Kidney glomerular epithelial cell (primary cell): ENCODE measurements at places on chromosomes 1 and 21.
A peak's percentile ranks its signal among the peaks of the same experiment; 100 is the strongest.

DNA sequence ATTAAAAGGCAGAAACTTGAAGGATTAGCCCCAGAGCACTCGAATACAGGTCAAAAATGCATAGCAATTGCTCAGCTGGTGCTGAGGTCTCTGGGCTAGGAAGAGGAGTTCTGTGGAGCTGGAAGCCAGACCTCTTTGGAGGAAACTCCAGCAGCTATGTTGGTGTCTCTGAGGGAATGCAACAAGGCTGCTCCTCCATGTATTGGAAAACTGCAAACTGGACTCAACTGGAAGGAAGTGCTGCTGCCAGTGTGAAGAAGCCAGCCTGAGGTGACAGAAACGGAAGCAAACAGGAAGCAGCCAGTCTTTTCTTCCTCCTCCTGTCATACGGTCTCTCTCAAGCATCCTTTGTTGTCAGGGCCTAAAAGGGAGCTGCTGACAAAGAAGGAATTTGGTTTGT, 233.4 kb upstream of the FGGY start:
- no peak for DNase-seq

DNA sequence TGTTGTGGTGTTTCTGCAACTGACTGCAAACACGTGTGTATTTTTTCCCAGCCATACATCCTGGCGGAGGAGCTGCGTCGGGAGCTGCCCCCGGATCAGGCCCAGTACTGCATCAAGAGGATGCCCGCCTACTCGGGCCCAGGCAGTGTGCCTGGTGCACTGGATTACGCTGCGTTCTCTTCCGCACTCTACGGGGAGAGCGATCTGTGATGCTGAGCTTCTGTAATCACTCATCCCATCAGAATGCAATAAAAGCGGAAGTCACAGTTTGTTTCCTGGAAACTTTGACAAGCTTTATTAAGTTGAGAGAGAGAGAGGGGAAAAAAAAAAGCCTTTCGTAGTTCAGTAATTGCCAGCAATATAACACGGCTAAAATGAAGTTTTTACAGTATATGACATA, 32.7 kb upstream of the MTR start:
- no peak for DNase-seq

- DNase-seq, result no peak
These were observed 463.5 kb downstream of the LMO4 start for GRCh38 chr1:87791931-87792740.

DNA sequence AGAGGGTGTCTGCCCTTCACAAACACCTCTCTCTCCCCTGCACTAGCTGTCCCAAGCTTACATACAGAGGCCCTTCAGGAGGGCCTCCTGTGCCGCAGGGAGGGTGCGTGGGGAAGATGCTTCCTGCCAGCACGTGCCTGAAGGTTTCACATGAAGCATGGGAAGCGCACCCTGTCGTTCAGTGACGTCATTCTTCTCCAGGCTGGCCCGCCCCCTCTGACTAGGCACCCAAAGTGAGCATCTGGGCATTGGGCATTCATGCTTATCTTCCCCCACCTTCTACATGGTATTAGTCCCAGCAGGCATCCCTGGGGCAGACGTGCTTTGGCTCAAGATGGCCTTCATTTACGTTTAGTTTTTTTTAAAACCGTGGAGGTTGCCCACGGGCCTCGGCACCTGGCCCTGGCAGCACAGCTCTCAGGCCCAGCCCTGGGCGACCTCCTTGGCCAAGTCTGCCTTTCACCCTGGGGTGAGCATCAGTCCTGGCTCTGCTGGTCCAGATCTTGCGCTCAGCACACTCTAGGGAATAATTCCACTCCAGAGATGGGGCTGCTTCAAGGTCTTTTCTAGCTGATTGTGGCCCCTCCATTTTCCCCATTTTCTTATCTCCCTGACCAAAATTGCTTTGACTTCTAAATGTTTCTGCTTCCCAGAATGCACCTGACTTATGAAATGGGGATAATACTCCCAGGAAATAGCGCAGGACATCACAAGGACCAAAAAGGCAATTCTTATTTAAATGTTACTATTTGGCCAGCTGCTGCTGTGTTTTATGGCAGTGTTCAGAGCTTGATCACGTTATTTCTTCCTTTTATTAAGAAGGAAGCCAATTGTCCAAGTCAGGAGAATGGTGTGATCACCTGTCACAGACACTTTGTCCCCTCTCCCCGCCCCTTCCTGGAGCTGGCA, 6.1 kb downstream of the NPPA start:
- DNase-seq, result no peak

GRCh38 chr21:25961042-25961441, 209.5 kb downstream of the APP start:
- DNase-seq, result no peak

DNA sequence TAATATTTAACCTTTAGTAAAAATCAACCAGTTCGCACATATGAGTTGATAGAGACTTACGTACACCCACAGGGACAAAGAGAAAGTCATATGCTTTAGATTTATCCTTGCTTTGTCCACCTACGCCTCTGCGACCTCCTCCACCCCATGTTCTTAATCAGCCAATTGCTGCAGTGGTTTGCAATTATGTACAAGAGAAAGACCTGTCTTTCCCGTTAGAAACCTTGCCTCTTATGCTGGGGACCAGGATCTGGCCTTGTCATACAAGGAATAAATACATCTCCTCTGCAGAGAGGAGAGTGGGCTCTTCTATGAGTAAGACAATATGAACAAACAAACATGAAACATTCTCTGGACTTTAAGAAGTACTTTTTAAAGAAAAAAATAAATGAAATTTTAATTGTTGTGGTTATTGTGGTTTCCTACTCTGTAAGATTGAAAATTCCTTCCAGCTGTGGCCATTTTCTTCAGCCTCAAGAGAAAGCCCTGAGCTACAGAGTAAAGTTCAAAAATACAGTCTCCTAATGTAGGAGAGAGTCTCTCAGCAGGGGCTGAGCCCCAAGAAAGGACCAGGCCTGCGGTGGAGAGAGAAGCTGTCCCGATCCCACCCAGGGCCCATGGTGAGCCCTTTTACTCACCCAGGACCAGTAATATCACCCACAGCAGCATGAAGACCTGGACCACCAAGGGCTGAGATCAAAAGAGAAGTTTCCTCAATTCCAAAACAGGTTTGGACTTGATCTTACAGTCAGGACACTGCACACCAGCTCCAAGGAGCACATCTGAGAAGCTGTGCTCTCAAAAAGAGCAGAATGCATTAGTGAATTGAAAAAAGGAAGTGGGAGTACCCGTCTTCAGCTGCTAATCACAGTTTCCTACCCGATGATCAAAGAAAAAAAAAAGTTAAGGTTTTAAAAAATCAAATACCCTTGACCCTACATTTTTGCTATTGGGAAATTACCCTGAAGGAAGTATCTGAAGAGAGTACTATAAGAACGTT, at the start of gene FCRL5:
TSS of gene FCRL5 (minus strand) at position 822 of the 1,000 bp plus-strand sequence. CDS start at position 669, 153 bp downstream.
- no peak for DNase-seq

DNA sequence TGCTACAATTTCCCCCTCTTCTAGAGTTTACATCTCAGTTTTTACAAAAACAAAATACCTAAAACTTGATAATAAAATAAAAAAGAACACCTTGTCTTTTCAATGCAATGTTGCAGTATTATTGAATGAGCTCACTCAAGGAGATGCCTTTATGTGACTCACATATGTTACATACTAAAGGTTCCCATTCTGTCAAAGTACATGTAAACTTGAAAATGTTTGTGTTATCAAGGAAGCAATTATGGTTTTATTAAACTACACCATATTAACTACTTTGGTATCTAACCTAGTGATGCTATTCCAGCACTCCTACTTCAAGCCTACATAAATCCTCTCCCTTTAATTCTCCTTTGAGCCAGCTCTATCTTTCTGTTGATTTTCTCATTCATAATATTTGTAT, 658.3 kb downstream of the PTPRC start:
- no peak for DNase-seq

GRCh38 chr1:246632281-246633168, 66.3 kb downstream of the CNST start:
- peak; percentile 78 for DNase-seq

DNA sequence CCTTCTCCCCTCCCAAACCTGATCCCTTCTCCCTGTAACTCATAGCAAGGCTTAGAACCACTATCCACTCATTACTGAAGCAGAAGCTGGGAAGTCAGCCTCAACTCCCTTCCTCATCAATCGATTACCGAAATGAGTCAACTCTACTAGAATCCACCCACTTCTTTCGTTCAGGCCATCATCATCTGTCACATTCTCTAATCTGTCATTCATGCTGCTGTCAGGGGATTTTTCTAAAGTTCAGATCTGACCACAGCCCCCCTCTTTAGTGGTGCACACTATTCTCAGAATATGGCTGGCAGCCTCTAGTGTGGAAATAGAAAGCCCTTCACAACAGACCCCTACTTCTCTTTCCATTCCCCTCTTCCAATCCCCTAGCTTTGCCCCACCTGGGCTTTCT, 5.1 kb downstream of the NT5C1A start:
- no peak for DNase-seq

DNA sequence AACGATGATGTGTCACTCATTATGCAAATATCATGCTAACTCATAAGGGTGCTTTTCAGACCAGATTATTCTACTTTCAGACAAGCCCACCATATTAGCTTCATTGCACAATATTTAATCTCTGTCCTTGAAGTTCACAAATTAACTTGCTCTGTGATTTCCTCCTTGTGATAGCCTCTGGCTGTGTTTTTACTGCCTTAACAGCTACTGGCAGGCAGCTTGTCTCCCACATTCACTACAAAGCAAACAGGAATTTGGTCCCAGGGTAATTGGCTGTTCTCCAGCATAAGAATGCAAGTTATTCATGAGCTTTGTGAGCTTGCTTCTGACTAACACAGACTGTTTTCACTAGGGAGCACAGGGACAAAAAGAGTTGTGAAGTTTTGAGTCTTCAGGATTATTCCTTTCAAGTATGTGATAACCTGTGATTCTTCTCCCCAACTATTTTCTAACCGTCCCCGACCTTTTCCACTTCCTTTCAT, 87.9 kb upstream of the HMCN1 start:
- peak; percentile 99 for DNase-seq

GRCh38 chr1:233015965-233016364, 65.6 kb downstream of the NTPCR start:
- no peak for DNase-seq

DNA sequence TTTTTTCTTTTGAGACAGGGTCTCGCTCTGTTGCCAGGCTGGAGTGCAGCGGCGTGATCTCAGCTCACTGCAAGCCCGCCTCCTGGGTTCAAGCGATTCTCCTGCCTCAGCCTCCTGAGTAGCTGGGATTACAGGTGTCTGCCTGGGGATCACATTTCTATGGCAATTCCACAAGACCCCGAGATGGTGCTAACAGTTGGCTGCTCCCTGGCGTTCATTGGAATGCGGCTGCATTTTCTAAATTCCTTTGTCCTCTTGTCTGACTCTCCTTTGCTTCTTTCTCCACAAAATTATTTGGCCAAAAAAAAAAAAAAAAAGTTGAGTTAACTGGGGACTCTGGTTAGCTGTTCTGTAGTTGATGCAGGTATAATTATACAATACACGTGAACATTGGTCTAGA, 176.4 kb downstream of the ETS2 start:
- DNase-seq, result peak; percentile 47

GRCh38 chr1:192609110-192610079, 26.6 kb upstream of the RGS13 start:
- no peak for DNase-seq

- peak; percentile 31 for DNase-seq
These were observed 54.2 kb upstream of the DNAJC6 start for GRCh38 chr1:65255035-65255655.

DNA sequence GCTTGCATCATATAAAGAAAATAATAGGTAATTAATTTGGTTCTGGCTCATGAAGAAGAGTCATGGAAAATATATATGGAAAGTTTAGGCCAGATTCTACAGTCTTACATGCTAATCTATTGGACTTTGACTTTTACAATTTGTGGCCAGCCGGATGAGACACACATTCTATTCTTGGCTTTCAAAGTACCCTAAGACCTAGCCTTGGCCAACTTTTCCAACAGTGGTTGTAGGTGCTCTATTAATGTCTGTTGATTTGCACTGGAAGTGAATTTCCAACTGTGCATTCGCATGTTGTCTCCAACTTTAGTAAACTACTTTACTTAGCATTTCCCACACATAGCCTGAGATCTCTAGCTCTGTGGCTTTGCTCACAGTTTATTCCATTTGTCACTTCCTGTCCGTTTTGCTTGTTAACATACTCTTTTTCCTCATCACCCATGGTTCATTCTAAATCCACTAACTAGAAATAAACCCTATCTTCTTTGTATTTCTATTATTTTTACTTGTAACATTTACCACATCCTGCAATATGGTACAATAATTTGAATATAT, 644.0 kb downstream of the PTPRC start:
- no peak for DNase-seq

DNA sequence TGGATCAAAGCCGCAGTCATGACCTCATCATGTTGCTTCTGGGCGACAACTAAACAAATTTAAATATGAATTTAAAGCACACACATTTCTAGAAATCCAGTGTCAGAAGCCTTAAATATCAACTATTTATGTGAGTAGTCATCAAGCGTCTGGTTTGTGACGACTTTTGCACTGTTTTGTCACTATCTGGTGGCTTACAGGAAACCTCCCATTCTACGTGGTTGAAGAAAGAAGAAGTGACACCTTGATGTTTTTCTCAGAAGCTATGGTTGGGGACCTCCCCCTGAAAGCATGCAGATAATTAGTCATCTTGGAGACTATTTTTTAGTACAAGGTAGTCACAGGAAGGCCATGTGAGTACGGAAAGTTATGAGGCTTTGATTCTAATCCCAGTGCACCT, 58.5 kb downstream of the TENT5C start:
- no peak for DNase-seq

GRCh38 chr1:218459450-218459849, 114.3 kb downstream of the TGFB2 start:
- no peak for DNase-seq

DNA sequence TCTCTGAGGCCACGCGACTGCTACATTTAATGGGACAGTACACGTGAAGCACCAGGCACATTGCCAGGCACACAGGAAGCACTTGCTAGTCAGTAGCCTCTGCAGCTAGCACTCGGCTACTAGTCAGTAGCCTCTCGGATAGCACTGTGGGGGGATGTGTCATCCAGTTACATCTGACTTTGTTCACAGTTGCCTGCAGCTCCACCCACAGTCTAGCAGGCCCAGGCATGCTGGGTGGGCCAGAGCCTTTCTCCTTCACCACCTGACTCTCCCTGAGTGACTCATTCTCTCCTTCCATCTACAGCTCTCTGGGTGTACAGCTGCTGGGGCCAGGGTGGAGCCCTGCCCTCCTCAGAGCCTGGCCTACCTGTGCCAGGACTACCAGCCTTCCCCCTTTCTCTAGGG, 51.5 kb downstream of the PTPRF start:
- peak; percentile 98 for DNase-seq

DNA sequence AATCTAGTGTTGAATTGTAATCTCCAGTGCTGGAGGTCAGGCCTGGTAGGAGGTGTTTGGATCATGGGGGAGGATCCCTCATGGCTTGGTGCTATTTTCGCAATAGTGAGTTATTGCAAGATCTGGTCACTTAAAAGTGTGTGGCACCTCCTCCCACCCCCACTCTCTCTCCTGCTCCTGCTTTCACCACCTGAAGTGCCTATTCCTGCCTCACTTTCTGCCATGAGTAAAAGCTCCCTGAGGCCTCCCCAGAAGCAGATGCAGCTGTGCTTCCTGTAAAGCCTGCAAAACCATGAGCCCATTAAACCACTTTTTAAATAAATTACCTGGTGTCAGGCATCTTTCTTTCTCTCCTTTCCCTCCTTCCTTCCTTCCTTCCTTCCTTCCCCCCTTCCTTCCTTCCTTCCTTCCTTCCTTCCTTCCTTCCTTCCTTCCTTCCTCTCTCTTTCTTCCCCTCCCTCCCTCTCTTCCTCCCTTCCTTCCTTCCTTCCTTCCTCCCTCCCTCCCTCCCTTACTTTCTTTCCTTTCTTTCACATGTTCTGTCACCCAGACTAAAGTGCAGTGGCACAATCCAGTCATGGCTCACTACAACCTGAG, 172.4 kb downstream of the C1orf21 start:
- no peak for DNase-seq

GRCh38 chr1:151935154-151935553, 25.8 kb upstream of the THEM4 start:
- DNase-seq, result peak; percentile 15
